Activated CD8-positive, alpha-beta memory T cell treated with anti-CD3 and anti-CD28 coated beads for 4 hours (primary cell): ENCODE measurements at places on chromosomes 12 and 14.

DNA sequence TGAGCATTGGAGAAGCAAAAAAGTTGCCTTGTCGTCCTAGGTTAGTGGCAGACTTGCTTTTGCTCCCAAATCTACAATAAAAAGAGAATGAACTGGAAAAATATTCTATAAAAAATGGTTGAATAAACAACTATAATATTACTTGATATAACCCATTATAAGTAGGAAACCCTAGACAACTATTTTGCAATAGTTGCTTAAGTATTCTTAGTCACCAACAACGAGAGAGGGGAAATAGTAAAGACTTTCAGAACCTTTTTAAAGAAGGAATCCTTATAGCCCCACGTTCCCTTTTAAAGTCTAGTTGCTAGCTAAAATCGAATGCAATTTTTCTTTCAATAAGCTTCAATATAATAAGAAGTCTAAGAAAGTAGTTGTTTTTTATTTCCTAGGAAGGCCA lies 17.5 kb downstream of the AQP6 start:
- DNase-seq: no peak

- DNase-seq: no peak
Observed at GRCh38 chr14:55329999-55330710, 58.9 kb downstream of the FBXO34 start.

- DNase-seq: no peak
Observed at GRCh38 chr12:46832130-46832704, 6.4 kb upstream of the SLC38A4 start.

- DNase-seq: no peak
Observed at GRCh38 chr14:50768680-50769079, 62.3 kb downstream of the NIN start.

GRCh38 chr12:66602483-66603143 lies 76.3 kb downstream of the GRIP1 start:
- no peak for DNase-seq

- no peak for DNase-seq
Observed at GRCh38 chr12:121618659-121619233, 7.6 kb upstream of the ORAI1 start.
